ENCODE measurements at places on chromosomes 2 and 18. TPM values are rescaled to one million over a fixed set of nuclear protein-coding genes. Genes with fewer than 3 reads are reported as not detected.

- no peaks in the 10 kb centered on the region for H3K36me3 ChIP-seq
- no peak overlapping the region for H3K4me3 ChIP-seq
- H3K27me3 ChIP-seq: peaks cover 2% of the 10 kb centered on the region
Measured at GRCh38 chr2:2291500-2292260, 39.4 kb downstream of the MYT1L start.

- H3K27me3 ChIP-seq: no peaks in the 10 kb centered on the region
- H3K4me1 ChIP-seq: peaks cover 8% of the 10 kb centered on the region
- DNase-seq: no peak
- no peak overlapping the region for H3K27ac ChIP-seq
- no peak overlapping the region for H3K4me3 ChIP-seq
- H3K36me3 ChIP-seq: no peaks in the 10 kb centered on the region
Measured at GRCh38 chr2:237068005-237068576, 17.6 kb upstream of the COPS8 start.

RPRD1A gene
- 78.2 TPM for total RNA-seq

ATOH8 gene
- total RNA-seq: 0.13 TPM

CNDP1 gene
- not detected for total RNA-seq

- peaks cover 62% of the 10 kb centered on the region for H3K4me1 ChIP-seq
- no peak for DNase-seq
- no peaks in the 10 kb centered on the region for H3K27me3 ChIP-seq
- H3K4me3 ChIP-seq: no peak overlapping the region
- H3K27ac ChIP-seq: no peak overlapping the region
Measured at GRCh38 chr2:237727363-237727762, 71.2 kb upstream of the RBM44 start.
